ENCODE measurements at places on chromosomes 2 and 18. TPM values are rescaled to one million over a fixed set of nuclear protein-coding genes. Genes with fewer than 3 reads are reported as not detected.

The RIT2 gene
- polyA plus RNA-seq, result 0.82 TPM

The FAM110C gene
- polyA plus RNA-seq, result 8.5 TPM

GRCh38 chr2:36404318-36404717 is 48.7 kb downstream of the CRIM1 start:
- no peak for DNase-seq

The MYO7B gene
- 4.2 TPM for polyA plus RNA-seq

GRCh38 chr2:127506510-127506909 is 19.8 kb downstream of the IWS1 start:
- DNase-seq, result no peak

GRCh38 chr2:132384491-132385151 is 32.0 kb upstream of the GPR39 start:
- no peak for DNase-seq

The TUBA3E gene
- 386 TPM for polyA plus RNA-seq

DNA sequence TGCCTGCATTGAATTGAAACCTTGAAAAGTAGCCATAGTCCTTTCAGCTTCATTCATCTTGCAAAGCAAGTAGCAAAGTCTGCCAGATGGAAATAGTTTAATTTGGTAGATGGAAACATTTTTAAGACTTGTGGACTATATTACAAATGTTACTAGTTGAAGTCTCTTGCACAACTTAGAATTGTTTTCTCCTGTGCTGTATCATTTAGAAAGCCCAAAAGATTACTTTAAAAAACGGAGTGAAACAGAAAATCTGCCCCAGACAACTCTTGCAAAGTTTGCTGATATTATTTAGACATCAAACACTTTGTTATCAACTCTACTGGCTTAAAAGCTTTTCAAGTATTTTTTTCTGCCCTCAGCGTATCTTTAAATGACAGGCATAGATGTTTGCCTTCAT is 335.0 kb downstream of the RPRM start:
- no peak for DNase-seq

DNA sequence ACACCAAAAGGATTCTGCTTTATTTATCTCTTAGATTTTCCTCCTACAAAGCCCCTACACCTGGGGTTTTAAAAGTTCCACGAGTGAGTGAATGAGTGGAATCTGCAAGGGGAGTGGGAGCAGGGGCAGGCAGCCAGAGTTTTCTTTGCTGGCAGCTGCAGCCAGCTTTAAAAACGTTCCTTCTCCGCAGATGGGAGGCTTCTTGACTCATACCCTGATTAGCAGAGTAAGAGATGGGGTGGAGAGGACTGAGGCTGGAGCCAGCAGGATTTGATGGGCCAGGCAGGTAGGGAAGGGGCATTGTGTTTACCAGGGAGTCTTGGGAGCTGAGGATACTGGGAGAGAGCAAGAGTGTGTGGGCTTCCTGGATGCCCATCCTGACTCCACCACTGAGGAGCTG is 99.6 kb upstream of the TNP1 start:
- DNase-seq, result no peak

The GPR155 gene
- polyA plus RNA-seq, result 4.0 TPM

- DNase-seq, result no peak
Measured at GRCh38 chr2:68385220-68385906, 20.3 kb downstream of the PLEK start.

DNA sequence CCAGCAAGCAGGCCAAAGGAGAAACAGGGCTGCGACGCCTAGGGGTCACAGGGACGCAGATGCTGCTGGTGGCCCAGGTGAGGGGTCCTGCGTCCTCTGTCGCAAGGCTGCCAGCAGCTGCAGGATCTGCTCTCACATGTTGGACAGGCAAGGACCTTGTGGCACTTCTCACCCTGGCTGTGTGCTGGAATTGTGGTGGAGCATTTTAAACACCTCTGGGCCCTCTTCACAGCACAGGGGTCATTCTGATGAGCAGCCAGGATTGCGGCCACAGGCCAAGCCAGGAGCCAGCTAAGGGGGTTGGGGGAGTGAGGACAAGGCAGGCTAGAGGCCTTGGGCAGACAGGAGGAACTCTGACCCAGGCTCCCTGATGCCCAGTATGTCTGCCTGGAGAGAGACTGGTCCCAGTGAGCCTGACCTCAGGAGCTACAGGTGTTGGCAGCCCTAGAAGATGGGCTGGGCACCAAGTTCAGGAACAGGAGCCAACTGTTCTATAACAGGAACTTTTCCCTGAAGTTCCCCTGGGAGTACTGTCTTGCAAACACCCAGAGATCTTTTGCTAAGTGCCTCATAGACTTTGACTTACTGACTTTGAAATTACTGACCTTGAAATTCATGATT is 40.2 kb downstream of the EFR3B start:
- no peak for DNase-seq

DNA sequence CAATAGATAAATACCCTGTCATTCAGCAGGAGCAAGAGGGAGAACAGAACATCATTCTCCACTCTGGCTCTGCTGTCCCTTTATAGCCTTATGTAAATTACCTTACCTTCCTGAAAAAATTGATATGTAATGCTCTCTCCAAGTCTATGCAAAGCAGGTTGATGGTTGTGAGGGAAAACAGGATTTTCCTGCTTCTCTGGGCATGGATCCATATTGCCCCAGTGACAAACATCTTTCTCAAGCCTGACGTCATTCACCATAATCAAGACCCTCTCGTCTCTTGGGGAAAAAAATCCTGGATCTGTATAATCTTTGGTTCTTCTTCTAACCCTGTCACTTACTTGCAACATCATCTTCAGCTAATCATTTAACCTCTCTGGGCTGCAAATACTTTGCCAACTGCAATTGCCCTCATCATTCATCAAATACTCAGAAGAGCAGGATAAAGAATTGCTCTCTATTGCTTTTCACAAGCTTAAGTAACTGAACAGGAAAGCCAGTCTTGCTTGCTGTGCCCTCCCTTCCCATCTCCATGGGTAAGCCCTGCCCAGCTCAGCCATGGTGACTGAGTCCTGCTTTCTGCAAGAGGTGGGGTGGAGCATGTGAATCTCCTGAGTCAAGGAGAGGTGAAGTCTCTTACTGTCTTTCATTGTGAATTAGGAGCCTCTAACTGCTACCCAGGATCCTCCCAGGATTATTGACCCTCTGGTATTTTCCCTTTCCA is 123.7 kb upstream of the KLF7 start:
- DNase-seq, result no peak

DNA sequence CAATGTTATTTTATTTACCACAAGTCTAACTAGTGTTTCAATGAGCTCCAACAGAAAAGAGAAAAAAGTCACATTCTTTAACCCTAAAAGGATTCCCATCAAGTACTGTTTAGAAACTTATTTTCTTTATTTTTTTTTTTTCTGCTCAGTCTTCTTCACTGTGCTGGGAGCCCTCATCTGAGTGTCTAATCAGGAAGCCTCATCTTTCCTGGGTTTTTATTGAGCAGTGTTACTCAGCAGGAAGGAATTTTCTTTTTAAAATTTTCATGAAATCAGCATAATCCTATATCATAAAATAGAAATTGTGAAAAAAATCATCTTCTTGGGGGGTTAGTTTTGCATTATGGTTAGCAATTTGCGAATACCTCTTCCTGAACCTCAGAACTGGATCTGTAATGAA is 453.8 kb downstream of the CDH2 start:
- DNase-seq, result no peak

DNA sequence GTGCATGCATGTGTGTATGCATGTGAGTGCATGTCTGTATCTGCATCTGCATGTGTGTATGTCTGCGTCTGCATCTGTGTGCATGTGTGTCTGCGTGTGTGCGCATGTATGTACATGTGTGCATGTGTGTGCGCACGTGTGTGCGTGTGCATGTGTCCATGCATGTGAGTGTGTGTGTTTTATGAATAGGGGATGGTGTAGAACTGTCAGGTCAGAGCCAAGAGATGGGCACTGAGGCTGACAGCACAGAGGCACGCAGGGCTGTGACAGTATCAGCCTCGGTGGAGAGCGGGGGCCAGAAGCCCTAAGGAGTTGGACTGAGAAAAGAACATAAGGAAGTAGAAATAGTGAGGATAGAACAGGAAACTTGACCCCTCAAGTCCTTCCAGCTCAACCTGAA is 494.0 kb upstream of the MYT1L start:
- DNase-seq, result no peak

The SLC23A3 gene
- 0.42 TPM for polyA plus RNA-seq

The CMPK2 gene
- polyA plus RNA-seq, result 11.1 TPM

- no peak for DNase-seq
Measured at GRCh38 chr2:99088017-99088416, 53.5 kb upstream of the C2orf15 start.

DNA sequence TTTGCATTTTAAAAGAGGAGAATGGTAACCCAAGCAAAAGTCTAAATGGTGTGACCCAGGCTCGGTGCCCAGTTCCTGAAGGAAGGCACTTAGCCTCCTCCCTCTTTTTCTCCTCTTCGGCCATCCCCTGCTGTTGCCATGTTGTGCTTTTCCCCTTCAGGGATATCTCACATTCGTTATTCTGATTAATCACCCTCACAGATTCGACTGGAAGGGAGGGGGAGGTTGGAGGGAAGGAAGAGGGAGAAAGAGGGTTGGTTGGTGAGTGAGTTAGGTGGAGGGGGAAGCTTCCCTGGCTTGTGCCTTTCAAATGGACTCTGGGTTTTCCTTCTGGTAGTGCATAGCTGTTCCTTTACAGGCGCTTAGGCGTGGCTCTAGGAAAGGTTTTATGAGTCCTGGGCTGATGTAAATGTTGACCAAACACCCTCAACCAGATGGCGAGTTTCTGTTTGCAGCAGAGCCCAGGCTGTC is 39.0 kb upstream of the LYPD6B start:
- no peak for DNase-seq

DNA sequence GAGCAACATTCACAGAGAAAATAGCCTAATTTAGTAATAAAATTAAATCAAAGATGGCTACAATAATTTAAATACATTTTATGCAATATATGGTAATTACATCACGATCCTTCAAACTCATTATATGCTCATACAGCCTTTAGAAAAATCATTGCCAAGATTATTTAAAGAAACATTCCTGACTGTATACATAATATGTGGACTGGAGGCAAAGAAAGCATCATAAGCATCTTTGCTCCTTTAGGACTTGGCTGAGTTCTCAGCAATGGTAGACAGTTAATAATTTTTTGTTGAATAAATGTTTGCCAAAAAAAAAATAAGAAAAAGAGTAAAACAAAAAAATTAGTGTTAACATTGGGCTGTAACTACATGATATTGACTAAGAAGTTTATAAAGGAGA is 26.9 kb downstream of the NCKAP5 start:
- DNase-seq, result no peak

GRCh38 chr2:236291911-236292310 is 27.7 kb upstream of the ASB18 start:
- no peak for DNase-seq

DNA sequence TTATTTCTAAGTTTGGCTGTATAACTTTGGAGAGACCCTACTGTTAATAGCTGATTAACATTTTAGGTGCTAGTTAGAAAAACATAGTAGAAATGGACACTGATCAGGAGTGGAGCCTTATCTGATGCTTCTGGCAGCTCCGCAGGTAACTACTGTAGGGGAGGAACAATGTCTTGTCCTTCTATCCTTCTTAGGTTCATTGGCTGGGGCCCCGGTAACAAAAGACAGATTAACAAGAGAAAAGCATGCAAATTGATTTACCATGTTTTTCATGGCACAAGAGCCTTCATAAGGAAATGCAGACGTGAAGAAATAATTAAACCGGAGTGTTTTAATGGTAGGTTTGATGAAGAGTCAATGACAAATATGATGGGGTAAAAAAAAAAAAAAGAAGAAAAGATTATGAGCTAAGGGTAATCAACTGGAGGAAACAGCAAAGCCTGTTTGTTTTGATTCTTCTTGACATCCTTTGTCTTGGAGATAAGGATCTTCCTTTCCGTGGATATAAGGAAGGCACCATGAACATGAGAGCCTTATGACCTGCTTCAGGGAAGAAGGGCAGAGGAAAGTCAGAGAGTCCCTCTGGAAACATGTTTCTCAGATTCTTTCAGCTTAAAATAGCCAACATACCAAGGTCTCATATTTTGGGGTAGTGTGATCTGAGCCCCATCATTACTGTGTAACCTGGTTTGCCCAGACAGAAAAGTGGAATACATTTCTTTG is 62.4 kb upstream of the GCFC2 start:
- DNase-seq, result no peak

GRCh38 chr18:64653068-64653467 is 504.2 kb upstream of the LINC00305 start:
- DNase-seq, result no peak

DNA sequence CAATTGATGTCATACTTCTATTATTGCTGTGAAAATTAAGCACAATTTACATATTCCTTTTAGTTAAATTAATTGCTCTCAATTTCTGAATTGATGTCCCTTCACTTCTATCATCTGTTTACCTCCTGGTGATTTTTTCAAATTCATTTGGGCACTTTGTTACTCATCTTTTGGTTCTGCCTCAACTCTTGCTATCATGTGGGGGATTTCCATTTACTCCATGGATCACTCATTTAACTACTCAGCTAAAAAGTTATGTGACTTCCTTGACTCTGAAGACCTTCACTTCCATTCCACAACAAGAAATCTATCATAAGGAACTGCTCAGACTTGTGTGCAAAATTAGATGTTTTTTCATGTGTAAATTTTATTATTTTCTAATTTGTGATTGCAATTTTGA is 126.2 kb downstream of the EHBP1 start:
- DNase-seq, result no peak
